ENCODE measurements at places on chromosomes 1 and 21. TPM values are rescaled to one million over a fixed set of nuclear protein-coding genes. Genes with fewer than 3 reads are reported as not detected.

CREG1 gene
- total RNA-seq = 86.1 TPM

HP1BP3 gene
- total RNA-seq = 114 TPM

RAB42 gene
- 2.3 TPM for total RNA-seq

GREM2 gene
- total RNA-seq = 0.34 TPM

FNBP1L gene
- total RNA-seq = 20.5 TPM

SPRR4 gene
- total RNA-seq = not detected

OPTC gene
- total RNA-seq = not detected

IQGAP3 gene
- total RNA-seq = 13.6 TPM

SHISAL2A gene
- total RNA-seq = not detected

TCHHL1 gene
- total RNA-seq = not detected

TTC22 gene
- not detected for total RNA-seq

RSPH1 gene
- total RNA-seq = 0.65 TPM

ST3GAL3 gene
- total RNA-seq = 2.1 TPM

LCK gene
- not detected for total RNA-seq

ADGRL4 gene
- total RNA-seq = not detected

UBE2U gene
- total RNA-seq = not detected

HFM1 gene
- total RNA-seq = not detected

KCNK1 gene
- 18.1 TPM for total RNA-seq

KDF1 gene
- total RNA-seq = not detected

PTTG1IP gene
- total RNA-seq = 101 TPM

RGSL1 gene
- total RNA-seq = not detected

ZNF683 gene
- total RNA-seq = not detected

KRTAP10-4 gene
- total RNA-seq = not detected

GJA4 gene
- not detected for total RNA-seq

PPIAL4G gene
- not detected for total RNA-seq

COL6A2 gene
- 14.7 TPM for total RNA-seq

OR2T33 gene
- not detected for total RNA-seq

LCE2C gene
- not detected for total RNA-seq

GON4L gene
- 14.4 TPM for total RNA-seq

CEP104 gene
- total RNA-seq = 12.3 TPM

TTC34 gene
- total RNA-seq = 0.03 TPM

FAM72C gene
- 5.8 TPM for total RNA-seq
